Activated CD4-positive, alpha-beta T cell treated with anti-CD3 and anti-CD28 coated beads, Interleukin-2, Interleukin-6, amounts not matched to agents 100 ng/mL and 50 ng/mL, durations not matched to agents 16 hours and 8 hours (primary cell): ENCODE measurements at places on chromosomes 1 and 21.

DNA sequence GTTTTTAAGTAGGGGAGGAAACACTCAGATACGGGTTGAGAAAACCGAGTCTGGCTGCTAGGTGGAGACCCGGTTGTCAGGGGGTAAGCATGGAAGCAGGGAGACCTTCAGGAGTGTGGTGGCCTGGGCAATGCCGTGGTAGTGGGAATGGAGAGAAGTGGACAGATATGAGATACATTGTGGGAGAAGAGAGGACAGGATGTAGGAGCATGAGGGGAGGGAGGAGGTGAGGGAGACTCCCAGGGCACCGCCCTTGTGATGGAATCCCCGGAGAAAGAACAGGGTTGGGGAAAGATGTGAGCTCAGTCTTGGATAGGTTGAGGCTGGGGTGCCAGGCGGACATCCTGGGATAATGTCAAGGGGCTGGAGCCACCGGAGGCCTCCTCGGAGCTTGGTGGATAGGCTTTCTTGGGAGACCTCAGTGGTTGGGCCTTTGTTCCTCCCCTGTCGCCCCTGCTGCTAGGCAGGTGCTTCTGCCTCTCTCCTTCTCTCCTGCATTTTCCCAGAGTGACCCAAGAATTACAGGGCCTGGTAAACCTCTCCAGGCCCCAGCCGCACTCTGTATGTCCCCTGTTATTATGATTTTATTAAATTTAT is 21.3 kb downstream of the ZNF362 start:
- DNase-seq, result no peak

GRCh38 chr1:27928216-27928954 is 6.4 kb upstream of the SMPDL3B start:
- no peak for DNase-seq

DNA sequence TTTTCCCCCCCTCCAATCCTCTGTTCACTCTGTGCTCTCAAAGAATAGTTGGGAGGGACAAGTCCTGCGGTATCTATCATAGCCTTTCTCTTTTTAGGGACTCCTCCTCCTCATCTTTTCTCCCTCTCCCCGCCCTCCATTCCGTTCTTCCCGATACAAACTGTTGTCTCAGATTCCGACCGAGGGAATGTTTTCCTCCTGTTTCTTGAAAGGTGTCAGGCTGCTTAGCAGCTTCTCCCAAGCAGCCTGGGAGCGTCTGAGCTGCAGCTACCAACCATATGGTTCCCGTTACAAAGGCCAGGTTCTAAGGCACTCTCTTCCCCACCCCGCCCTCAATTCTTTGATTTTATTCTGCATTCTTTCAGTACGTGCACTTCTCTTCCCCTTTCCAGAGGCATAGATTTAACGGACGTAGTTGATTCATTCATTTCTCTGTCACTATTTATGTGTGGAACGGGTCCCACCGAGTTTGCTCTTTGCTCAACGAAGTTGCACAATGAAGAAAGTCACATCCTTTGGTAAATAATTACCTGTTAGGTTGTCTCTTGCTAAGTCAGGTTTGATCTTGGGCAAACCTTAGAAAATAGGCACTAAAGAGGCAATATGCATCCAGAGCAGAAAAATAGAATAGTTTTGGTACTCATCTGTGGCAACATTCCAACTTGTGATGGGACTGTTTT is 2.8 kb downstream of the ADGRL2 start:
- no peak for DNase-seq

- DNase-seq, result no peak
Measured at GRCh38 chr1:210434223-210434622, 105.5 kb downstream of the HHAT start.

DNA sequence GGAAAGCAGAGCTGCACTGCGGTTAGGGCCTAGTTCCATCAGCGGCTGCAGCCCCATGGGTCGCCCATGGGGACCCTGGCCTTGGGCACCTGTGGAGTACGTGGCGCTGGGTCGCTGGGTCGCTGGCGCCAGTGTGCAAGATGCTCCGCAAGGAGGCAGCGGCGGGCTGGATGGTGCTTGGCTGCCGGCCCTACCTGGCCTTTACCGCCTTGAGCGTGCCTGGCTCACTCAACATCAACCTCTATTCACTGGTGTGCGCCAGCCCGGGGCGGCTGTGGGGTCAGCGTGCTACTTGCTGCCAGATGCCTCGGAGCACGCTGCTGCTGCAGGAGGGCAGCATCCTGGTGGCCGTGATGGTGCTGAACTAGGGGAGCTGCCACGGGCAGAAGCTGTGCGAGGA is 85.1 kb upstream of the RHOU start:
- peak; percentile 16 for DNase-seq

DNA sequence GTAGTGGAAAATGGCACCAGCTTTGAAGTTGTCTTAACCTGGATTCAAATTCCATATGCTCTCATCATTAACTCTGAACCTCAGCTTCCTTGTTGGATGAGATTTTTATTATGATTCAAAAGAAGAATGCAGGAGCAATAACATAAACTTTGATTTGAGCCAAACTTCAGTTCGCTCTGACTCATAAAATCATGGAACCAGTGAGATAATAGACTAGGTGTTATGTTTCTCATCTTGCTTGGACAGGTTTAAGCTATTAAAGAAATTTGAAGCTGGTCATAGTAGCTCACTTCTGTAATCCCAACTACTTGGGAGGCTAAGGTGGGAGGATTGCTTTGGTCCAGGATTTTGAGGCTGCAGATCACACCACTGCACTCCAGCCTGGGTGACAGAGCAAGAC is 172.8 kb downstream of the CLEC20A start:
- no peak for DNase-seq

DNA sequence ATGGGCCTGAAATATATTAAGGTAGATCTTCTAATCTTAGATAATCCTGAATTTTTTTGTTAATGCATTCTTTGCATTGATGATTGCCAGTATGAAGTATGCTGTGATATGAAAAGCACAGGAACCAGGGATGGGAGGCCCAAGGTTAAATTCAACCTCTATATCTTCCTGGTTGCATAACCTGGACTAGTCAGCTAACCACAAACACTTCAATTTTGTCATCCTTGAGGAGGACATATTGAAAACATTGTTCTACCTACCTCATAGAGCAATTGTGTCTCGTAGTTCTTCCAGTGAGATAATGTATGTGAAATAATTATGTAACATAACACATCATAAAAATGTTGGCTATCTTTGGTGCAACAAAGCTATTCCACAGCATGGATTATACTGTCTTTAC is 25.6 kb downstream of the PDC start:
- DNase-seq, result peak; percentile 5

DNA sequence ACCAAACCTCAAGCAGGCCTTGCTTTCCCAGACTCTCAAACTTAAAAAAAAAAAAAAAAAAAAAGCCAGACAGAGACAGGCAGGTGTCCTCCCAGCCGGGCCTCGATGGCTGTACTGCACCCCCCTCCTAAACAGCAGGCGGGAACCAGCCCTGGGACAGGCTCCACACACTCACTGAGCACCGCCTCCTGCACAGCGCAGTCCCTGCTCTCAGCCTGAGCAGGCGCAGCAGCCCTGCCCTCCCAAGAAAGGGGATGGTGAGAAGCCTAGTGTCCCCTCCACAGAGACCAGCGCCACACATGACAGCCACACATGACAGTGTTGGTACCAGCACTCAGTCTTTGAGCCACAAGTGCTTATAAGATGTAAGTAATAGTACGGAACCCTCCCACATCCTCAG is 11.9 kb downstream of the MX2 start:
- DNase-seq, result no peak

- no peak for DNase-seq
Measured at GRCh38 chr1:226149806-226150205, 36.7 kb downstream of the ACBD3 start.
